ENCODE measurements at places on chromosomes 11 and 22.

GRCh38 chr11:87491381-87491780, 453.6 kb downstream of the TMEM135 start:
- no peak for DNase-seq

DNA sequence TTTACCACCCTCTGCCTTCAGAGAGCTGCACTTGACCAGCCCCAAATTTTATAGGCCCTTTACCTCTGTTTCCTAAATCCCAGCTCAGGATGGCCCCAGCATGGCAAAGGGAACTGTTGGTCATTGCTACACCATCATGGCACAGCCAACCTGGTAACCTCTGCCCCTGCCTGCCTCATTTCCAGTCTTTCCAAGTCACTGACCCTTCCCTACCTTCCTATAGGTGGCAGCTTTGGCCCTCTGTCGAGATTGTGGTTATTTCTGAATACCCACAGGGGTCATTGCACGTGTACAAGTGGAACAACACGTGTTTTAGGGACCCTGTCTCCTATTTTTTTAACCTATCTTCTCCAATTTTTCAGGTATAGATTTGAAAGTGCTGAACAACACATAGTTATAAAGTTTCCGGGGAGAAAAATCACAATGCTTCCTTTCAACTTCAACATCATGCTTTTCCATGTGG, 2.8 kb downstream of the GALNT18 start:
- DNase-seq: no peak

- DNase-seq: no peak
Observed at GRCh38 chr11:64384981-64385944, 26.3 kb downstream of the RPS6KA4 start.

- DNase-seq: no peak
Observed at GRCh38 chr11:34558673-34559072, 45.1 kb upstream of the ELF5 start.

GRCh38 chr22:23750714-23751440, at the start of gene ZNF70:
ZNF70 (minus strand) TSS chr22:23751112; CDS start chr22:23745140, 5,972 bp downstream.
- DNase-seq: peak; percentile 85

- DNase-seq: no peak
Observed at GRCh38 chr11:20909995-20910726, 240.8 kb downstream of the NELL1 start.

- DNase-seq: no peak
Observed at GRCh38 chr11:64227405-64227956, 1.4 kb downstream of the NUDT22 start.

DNA sequence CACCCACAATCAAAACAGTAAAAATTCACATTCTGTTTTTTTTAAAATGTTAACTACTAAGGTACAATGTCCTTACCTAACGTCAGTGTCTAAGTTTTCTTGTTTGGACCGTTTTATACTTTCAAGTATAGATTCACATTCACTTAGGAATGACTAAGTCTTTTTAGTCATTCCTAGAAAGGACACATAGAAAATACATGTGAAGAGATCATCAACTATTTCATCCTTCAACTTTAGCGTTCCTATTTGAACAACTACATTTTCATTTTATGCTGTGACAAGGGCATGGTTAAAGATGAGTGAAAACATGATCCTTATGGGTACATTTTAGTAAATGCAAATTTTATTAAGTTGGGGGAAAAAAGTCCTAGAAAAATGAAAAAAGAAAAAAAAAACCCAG, 62.8 kb downstream of the DDX10 start:
- DNase-seq: no peak

GRCh38 chr22:43777286-43777685, 34.8 kb downstream of the EFCAB6 start:
- DNase-seq: no peak

DNA sequence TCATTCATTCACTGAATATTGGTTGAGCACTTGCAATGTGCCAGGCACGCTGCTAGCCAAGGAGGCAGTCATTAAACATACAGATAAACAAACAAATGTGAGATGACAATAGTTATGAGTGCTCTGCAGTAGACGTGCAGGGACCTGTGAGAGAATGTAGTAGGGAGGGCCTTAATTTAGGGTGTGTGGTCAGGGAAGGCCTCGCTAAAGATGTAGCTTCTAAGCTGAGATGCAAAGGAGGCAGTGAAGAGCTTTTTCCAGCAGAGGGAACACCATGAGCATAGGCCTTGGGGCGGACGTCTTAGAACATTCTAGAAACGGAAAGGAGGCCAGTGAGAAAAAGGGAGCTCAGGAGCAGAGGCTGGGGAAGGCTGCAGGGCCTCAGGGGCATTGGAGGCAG, 789 bp upstream of the NCF4 start:
- DNase-seq: no peak

DNA sequence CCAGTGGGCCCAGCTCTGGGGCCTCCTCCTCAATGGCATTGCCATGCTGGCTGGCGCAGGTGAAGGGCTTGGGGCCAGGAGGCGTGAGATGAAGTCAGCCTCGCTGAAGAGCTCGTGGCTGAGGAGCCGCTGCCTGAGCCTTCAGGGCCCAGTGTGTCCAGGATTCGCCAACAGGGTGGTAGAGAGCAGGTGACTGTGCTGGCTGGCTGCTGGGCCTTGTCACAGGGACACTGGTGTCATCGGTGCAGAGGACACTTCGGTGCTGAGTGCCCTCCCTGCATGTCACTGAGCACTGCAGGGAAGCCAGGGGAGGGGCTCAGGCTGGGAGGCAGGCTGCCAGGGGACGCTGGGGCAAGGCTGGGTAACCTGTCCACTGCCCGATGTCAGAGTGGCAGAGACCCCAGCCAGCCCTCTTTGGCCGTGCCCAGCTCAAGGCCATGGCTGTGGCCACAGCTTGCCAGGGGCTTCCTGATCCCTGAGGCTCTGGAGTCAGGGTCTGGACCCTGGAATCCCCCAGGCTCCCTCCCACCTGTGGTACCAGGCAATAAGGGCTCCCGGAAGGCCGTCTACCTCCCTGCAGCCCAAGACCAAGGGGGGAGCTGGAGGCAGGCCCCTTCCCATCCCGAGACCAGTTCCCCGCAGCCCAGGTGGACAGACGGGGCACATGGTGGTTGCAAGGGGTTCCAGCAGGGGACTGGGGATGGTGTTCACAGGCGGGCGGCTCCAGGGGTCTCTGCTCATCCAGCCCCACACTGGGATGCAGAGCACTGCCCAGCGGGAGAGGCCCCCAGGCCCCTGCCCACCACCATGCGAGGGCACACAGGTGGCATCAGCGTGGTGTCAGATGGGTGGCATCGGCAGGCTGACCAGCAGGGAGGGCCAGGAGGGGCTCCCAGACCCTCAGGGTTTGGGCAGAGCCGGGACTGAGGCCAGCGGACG, 63.9 kb downstream of the ARFGAP3 start:
- peak; percentile 89 for DNase-seq

DNA sequence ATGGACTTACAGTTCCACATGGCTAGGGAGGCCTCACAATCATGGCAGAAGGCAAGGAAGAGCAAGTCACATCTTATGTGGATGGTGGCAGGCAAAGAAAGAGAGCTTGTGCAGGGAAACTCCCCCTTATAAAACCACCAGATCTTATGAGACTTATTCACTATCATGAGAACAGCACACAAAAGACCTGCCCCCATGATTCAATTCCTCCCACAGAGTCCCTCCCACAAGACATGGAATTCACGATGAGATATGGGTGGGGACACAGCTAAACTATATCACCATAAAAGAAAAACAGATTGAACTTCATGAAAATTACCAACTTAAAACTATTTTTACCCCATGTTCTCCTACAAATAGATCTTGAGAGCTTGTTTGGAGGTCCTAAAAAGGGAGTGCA, 19.6 kb downstream of the ENTHD1 start:
- DNase-seq: no peak

DNA sequence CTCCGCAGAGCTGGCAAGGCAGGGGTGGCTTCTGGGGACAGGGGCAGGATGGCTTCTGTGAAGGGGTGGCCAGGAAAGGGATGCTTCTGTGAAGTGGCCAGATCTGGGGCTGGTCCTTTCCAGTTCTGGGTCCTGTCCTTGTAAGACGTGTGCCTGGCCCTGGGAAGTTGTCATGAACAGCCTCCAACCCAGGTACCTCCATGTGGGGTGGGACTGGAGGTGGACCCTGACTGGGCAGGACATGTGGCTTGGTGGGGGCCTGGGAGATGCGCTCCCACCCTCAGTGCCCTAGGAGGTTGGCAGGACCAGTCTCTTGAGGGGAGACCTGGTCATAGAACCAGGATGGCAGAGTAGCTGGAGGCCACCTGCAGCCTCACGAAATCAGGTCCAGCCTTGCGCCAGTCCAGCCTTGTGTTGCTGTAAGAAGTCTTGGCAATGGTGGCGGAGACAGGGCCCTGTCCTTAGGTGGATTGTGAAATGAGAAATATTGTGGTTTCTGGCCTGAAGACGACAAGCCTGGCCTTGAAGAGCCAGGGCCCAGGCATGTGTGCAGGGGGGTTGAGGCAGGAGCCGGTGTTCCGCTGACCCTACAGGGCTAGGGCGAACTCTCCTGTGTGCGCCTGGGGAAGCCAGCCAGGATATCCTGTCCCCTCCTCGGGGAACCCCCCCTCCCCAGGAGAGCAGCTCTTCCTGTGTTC, 2.6 kb downstream of the KCNQ1 start:
- no peak for DNase-seq

DNA sequence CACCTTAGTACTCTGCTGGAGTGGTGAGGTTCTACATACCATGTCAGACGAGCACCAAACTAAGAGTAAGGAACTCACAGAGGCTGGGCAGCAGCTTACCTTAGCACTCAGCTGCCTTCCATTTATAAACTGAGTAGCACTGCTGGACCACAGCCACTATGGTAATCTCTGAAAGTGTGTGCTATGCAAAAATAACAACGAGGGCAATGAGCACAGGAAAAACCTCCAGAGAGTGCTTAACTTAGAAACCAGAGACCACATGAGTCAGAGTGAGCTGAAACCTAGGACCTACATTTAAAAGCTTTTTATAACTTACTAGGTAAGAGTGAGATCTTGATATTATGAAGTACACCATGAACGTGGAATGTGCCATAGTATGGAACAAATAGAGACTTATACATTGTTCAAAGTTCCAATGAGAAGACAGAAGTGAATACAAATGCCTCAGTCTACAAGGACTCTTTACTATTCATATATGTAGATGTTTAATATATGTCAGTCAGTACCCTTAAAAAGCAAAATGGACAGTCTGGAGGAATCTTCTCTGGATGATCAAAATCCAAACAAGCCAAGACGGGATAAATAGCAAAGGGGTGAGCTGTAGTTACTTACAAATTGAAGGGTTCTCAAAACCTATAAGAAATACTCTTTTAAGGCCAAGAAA, 17.2 kb upstream of the CD59 start:
- peak; percentile 81 for DNase-seq
